ENCODE measurements at places on chromosomes 13 and 19. TPM values are rescaled to one million over a fixed set of nuclear protein-coding genes. Genes with fewer than 3 reads are reported as not detected.

DNA sequence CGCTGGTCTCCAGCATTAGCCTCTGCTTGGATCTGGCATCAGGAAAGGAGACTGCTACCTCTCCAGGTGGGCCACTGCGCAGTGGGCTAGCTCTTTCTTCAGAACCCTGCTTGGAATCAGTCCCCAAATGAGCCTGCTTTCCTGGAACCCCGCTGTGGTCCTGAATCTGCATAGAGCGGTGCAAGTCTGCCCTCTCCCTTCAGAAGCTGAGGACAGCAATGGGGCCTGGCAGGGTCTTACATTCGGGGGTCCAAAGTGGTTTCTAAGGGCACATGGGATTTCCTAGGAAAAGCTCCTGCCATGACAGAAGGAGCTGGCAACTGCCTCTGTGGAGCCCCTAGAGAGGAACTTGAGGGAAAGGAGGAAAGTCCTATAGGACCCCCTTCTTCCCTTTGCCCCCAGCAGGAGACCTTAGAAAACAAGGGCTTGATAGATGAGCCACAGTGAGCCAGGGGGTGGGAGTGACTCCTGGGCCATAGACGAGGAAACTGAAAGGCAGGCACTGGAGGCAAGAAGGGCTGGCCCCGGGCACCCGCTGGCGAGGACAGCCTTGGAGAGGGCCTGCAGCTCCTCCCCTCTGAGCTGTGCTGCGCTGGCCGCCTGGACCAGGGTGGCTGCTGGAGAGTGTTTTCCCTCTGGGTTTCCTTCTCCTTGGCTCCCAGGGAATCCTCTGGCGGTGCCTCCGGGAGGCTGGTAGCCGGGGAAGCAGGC is 1.4 kb upstream of the VSTM2B start:
- H3K27ac ChIP-seq = no peak overlapping the region
- H3K27me3 ChIP-seq = no peaks in the 10 kb centered on the region
- DNase-seq = no peak
- no peaks in the 10 kb centered on the region for H3K4me1 ChIP-seq

DNA sequence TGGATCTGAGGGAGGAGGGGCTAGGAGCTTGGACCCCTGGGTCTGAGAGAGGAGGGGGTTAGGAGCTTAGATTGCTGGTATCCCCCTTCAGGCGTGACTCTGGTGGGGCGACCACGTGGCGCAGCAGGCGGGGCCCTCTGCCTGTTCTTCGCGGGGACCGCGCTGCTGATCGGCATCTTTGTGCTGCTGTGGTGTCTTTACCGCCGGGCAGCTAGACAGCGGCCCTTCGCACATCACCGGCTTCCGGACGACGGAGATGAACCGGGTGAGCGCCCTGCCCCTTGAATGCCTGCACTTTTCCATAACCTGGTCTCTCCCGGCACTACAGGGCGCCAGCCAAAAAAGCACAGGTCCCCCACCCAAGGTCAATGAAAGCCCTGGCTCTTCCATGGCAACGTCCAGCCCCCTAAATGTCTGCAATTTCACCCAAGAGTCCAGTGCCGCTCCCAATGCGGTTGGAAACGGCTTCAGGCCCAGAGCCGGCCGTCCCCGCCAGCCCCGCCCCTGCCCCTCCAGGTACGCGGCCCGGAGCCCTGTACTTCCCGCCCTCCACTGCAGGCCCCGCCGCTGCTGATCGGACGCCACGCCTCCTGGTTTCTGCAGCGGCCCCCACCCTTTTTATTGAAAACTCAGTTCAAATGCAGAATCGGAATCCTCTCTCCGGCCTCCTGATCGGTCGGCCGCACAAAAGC is 2.8 kb downstream of the GFY start:
- H3K4me1 ChIP-seq = peaks cover 56% of the 10 kb centered on the region
- peak overlapping the region; percentile 56 for H3K4me3 ChIP-seq
- no peaks in the 10 kb centered on the region for H3K27me3 ChIP-seq

- no peak overlapping the region for H3K4me3 ChIP-seq
- no peak overlapping the region for H3K27ac ChIP-seq
- no peak for DNase-seq
- no peaks in the 10 kb centered on the region for H3K36me3 ChIP-seq
- peaks cover 39% of the 10 kb centered on the region for H3K4me1 ChIP-seq
Measured at GRCh38 chr13:50267917-50268316, 252.7 kb downstream of the KCNRG start.

DNA sequence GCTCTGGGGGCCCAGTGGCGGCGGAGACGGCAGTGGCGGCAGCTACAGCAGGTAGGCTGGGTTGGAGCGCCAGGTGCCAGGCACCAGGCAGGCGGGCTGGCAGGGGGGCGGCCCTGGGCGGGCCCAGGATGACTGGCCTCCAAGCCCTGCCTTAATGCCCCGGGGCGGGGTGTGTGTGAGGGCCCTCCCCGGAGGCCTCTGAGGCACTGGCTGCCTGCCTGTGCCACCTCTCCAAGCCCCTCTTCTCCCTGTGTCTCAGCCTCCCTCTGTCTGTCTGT is at the start of gene KLK11:
Gene KLK11 (minus strand): TSS at position 63 of the 278 bp plus-strand sequence. CDS start 985 bp downstream, outside the sequence.
- no peak within 1 kb of the TSS for H3K27ac ChIP-seq
- no peak for DNase-seq
- H3K27me3 ChIP-seq = no peaks in the 10 kb centered on the region

- no peaks in the 10 kb centered on the region for H3K27me3 ChIP-seq
- H3K4me1 ChIP-seq = no peaks in the 10 kb centered on the region
- H3K27ac ChIP-seq = no peak overlapping the region
- no peak for DNase-seq
Measured at GRCh38 chr19:13622766-13623715, 116.8 kb upstream of the CACNA1A start.

GRCh38 chr13:105814902-105815250 is 720.6 kb downstream of the EFNB2 start:
- H3K4me1 ChIP-seq = no peaks in the 10 kb centered on the region
- no peak overlapping the region for H3K4me3 ChIP-seq
- no peaks in the 10 kb centered on the region for H3K36me3 ChIP-seq
- H3K27ac ChIP-seq = no peak overlapping the region

The KIR3DL2 gene
- not detected for total RNA-seq

The CNMD gene
- not detected for total RNA-seq

The S1PR2 gene
- total RNA-seq = 65.1 TPM

Data from Karpas-422 (cell line).